ENCODE measurements at places on chromosomes 3 and 15.

DNA sequence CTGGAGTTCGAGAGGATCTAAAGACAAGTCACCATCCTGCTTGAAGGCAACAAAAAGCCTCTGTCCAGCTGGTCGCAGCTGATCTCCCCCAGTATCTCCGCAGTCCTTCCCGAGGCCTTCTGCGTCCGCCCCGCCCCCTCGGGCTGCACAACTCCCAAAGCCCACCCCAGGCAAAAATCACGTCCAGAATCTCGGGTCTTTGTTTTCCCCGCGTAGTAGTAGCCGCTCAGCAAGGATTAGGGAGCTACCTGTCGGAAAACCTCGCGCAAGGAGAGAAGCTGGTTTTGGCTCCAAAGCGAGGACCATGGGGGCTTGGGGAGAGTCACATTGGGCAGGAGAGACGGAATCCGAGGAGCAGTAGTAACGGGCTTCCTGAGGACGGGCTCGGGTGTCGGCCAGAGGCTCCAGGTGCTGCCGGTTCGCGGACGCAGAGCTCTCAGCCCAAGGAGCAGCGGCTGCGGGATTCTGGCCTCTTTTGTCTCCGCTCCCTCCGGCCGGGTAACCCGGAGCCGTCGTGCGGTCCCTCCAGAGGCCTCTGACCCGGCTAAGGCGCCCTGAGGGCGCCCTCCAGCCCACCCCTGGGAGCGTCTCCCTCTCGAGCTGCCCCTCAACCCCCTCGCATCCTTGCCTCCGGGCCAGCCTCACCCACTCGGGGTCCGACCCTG lies 401 bp downstream of the ZSCAN29 start:
- DNase-seq = no peak

GRCh38 chr3:119738741-119739140 lies 35.9 kb downstream of the CFAP91 start:
- no peak for DNase-seq

DNA sequence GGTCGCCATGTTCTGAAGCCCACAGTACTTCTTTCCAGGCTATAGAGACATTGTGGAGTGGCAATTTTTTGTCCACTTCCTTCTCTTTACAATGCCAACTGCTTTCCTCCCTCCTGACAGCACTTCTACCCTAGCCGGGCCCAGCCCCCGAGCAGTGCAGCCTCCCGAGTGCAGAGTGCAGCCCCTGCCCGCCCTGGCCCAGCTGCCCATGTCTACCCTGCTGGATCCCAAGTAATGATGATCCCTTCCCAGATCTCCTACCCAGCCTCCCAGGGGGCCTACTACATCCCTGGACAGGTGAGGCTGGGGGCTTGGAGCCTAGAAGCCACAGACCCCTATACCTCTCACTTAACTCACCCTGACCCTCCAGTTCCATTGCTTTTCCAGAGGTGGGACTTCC lies 2.8 kb downstream of the EIF4G1 start:
- no peak for DNase-seq

DNA sequence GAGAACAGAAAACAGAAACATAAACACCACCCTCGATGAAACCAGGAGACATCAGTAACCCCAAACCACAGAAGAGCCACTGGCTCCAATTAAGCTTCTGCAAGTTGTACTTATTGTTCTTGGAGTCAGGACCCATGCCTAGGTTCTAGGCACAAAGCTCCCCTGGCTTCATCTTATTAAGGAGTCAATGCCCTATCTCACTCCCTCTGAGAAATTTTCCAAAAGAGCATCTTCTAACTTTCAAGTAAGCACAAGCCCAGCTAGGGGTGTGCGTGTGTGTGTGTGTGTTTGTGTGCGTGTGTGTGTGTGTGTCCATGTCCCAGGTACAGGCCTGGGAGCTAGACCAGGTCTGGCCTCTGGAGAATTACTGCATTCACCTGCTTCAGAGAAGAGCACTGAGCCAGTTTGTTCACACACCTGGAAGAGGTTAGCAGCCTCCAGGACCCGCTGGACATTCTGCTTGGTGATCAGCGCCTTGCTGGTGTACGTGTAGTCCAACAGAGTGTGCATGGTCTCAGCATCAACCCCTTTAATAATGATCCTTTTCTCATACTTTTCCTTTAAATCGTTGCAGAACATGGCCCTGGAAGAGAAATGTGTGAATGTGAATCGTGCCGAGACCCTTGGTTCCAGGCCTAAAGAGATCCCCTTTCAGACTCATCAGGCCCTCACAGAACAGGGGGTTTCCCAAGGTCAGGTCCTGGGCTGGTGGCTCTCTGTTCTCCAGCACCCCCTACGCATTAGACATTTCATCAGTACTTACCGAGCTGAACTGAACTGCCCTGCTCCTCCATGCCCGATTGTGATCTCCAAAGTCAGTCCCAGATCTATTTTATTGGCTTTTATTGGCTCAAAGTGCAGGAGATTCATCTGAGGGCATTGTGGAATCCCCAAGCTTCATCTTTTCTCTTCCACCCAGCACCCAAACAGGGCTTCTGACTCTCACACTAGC lies 27.8 kb downstream of the KLHL6 start:
- DNase-seq = no peak

GRCh38 chr3:15345608-15346137 lies 13.3 kb upstream of the SH3BP5 start:
- DNase-seq = no peak

- DNase-seq = no peak
Observed at GRCh38 chr15:60887139-60887538, 342.0 kb downstream of the RORA start.

DNA sequence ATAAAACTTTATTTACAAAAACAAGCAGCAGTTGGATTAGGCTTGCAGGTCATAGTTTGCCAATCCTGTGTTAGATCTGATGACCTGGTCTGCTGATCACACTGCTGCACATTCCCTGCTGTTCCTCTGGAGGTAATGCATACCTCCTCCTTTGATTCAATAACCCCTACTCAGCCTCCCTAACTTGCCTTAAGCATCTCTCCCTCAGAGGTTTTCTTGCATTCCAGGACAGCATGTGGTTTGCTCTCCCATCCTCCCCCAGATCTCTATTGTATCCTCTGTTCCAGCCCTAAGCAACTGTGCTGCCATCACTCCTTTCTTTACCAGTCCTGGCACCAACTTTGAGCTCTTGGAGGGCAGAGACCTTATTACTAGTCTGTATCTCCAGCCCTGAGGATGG lies 63.4 kb downstream of the CACNA2D3 start:
- no peak for DNase-seq

- no peak for DNase-seq
Observed at GRCh38 chr3:171039674-171040073, 13.2 kb upstream of the SLC2A2 start.

DNA sequence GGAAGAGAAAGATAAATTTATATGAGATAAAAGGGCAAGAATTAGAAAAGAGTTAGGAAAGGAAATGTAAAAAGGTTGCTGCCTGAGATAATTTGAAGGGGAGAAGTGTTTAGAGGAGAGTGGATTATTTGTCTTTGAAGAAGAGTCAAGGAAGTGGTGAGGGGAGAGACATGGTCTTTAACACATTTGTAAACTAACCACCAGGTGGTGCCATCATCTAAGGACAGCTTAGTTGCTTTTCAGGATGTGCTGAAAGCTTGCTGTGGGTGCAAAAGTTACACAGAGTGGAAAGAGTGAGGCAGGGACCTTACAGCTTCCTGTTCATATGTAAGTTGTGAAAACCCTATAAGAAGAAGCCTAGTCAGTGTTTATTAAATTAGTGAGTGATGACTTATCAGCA lies 114.1 kb upstream of the DNAJC19 start:
- DNase-seq = no peak

DNA sequence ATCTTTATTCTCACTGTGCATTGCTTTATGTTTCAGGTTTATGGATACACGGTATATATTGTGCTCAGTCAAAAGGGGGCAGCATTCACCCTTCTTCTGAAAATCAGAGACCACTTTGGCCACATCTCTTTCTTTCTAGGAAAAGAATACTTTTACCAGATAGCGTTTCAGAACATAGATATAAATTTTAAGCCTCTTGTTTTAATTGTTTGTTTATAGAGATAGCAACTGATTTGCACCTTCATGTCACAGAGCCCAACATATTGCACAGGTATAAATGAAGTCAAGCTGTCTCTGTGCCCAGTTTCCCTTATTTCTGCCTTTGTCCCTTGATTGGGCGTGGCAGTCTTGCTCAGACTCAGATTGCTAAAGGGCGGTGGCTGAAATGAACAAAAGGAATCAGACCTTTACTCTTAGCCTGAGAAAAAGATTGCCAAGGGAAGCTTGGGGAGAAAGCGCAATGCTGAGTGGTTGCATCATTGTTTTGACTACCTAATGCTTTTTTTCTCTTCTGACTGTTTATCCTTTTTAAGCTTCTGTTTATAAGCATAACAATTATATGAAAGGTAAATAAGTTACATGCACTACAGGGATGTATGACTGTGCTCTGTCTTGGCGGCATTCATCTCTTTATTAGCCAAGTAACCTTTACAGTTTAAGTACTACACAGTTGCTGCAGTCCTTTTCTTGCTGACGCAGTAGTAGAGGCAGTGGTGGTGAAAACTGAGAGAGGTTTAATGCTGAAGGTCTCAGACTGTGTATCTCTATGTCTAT lies 70.8 kb upstream of the ZBTB20 start:
- DNase-seq = no peak

DNA sequence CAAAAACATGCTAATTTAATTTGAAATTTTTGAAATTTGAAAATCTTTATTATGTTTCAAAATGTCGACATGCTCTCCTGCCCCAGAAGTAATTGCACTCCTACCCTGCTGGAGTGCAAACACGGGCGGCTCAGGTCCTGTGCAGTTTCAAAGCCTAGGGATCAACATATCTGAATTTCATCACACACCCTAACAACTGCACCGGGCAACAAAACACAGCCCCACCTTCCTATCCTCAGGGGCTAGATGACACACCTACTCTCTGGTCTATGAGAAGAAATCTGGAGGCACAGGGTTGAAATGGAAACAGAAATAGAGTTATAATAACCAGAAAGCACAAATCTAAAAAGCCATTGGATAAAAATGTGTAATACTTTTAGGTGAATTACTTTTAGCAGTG lies 61.4 kb downstream of the BFSP2 start:
- no peak for DNase-seq

All from stimulated activated CD4-positive, alpha-beta T cell treated with anti-CD3 and anti-CD28 coated beads, Interleukin-1b, Interleukin-23, amount 100 ng/mL, for 1 hour (primary cell).